Keratinocyte (primary cell): ENCODE measurements at places on chromosomes 5 and 9. TPM values are rescaled to one million over a fixed set of nuclear protein-coding genes. Genes with fewer than 3 reads are reported as not detected.
A peak's percentile ranks its signal among the peaks of the same experiment; 100 is the strongest.

Gene WNT8A
- polyA plus RNA-seq: not detected in 3 replicates

Gene SLC25A2
- polyA plus RNA-seq: not detected in 3 replicates

DNA sequence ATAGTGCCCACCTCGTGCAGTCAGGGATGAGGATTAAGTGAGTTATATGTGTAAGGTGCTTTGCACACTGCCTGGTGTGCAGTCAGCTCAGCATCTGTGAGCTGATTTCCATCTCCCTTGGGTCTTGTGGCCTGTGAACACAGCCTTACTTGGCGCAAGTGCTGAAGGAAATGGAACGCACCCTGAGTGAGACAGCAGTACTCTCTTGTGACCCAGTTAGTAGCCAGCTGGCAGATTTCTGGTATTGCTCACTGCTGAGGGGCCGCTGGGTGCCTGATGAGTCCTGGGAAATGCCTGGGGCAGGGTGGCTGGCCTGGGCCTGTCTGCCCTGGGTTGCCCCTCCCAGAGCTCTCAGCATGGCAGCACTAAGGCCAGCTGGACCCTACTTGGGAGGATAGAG, 90.9 kb upstream of the BOD1 start:
- no peak for DNase-seq

Gene FOXE1
- 0.97 to 1.9 TPM (median 1.1 TPM) in 3 replicates for polyA plus RNA-seq

GRCh38 chr5:55905251-55905650, 54.1 kb downstream of the IL31RA start:
- no peak for DNase-seq

GRCh38 chr5:13624283-13625074, 320.0 kb downstream of the DNAH5 start:
- no peak for DNase-seq

DNA sequence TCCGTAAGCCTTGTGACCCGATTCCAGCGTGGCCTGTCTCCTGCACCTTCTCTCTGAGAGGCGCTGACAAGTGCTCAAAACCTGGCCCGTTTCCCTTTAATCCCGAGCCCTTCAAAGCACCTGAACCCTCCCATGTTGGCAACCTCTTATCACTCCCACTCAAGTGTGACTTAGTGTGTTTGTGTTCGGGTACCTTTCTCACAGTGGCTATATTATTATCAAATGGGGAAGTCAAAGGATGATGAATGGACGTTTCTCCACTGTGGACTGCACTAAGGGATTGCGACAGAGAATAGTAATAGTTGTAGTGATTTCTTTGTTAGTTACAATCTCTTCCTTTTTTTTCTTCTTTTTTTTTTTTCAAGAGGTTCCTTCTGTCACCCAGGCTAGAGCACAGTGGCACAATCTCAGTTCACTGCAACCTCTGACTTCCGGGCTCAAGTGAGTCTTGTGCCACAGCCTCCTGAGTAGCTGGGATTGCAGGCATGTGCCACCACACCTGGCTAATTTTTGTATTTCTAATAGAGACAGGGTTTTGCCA, 65.4 kb upstream of the TNFSF8 start:
- DNase-seq: no peak

DNA sequence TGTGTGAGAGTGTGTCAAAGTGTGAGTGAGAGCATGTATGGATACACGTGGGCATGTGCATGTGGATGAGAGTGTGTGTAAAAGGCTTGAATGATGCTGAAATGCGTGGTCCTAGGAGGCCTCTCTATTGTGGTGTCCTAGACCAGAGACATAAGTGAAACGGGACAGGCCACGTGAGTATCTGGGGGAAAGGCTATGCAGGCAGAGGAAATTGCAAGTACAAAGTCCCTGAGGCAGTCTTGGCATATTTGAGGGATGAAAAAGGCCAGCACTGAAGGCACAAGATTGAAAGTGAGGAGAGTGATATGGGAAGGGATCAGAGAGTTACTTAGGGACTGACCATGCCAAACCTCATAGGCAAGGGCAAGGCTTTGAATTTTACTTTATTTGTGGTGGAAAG, 67.2 kb upstream of the CCDC152 start:
- DNase-seq: no peak

DNA sequence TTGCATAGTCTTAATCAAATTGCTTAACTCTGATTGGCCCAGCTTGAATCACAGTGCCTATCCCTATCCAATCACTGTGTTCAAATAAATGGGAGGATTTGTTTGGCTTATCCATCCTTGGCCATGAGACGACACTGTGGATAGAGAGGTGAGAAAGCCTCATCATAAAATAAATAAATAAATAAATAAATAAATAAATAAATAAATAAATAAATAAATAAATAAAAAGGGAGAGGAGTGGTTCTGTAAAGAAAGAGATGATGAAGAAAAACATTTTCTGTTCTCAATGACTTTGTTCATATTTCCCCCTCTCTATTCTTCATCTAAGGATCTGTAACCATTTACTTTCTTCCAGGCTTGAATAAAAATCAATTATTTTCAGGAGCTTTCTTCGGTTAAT, 74.7 kb downstream of the PTPRD start:
- no peak for DNase-seq

GRCh38 chr9:127903557-127904475, 4.4 kb upstream of the ST6GALNAC6 start:
- DNase-seq: no peak

- DNase-seq: peak; percentile 48
Measured at GRCh38 chr5:98454904-98455303, 318.6 kb upstream of the RGMB start.

Gene PLPPR1
- polyA plus RNA-seq: 0.03 TPM in 1 of 3 replicates, not detected in the others

Gene ATP10B
- 0.06 to 0.58 TPM (median 0.25 TPM) in 3 replicates for polyA plus RNA-seq

GRCh38 chr9:97311798-97312500, 4.5 kb downstream of the CCDC180 start:
- DNase-seq: no peak

- DNase-seq: no peak
Measured at GRCh38 chr5:178363501-178364325, 131.1 kb upstream of the PHYKPL start.

DNA sequence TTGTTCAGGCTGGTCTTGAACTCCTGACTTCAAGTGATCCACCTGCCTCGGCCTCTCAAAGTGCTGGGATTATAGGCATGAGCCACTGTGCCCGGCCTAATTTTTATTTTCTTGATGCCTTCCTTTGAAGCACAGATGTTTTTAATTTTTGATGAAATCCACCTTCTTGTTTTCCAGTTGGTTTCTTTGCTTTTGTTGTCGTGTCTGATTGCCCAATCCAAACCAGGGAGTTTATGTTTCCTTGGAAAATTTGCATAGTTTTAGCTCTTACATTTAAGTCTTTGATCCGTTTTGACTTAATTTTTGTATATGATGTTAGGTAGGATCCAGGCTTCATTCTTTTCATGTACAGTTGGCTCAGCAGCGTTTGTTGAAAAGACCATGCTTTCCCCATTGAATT, 15.2 kb downstream of the EHMT1 start:
- DNase-seq: no peak

DNA sequence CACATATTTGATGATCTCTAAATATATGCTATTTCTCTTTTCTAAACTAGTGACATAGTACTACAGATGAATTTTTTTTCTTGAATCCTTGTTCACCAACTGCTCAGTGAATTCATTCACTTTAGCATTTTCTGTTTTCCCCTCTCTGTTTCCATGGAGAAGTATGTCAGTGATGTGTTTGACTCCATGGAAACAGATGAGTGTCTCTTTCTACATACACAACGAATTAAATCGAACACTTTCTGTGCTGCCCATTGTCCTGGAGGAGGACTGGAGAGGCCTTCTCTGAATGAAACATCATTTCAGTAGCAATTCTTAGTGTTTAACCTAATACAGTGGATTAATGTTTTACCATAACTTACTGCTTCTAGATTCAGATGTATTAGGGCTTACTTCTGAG, 9.5 kb downstream of the INVS start:
- no peak for DNase-seq

GRCh38 chr9:137009938-137010732, 13.8 kb upstream of the CLIC3 start:
- DNase-seq: no peak

- no peak for DNase-seq
Measured at GRCh38 chr5:36880761-36881160, 4.2 kb downstream of the NIPBL start.

DNA sequence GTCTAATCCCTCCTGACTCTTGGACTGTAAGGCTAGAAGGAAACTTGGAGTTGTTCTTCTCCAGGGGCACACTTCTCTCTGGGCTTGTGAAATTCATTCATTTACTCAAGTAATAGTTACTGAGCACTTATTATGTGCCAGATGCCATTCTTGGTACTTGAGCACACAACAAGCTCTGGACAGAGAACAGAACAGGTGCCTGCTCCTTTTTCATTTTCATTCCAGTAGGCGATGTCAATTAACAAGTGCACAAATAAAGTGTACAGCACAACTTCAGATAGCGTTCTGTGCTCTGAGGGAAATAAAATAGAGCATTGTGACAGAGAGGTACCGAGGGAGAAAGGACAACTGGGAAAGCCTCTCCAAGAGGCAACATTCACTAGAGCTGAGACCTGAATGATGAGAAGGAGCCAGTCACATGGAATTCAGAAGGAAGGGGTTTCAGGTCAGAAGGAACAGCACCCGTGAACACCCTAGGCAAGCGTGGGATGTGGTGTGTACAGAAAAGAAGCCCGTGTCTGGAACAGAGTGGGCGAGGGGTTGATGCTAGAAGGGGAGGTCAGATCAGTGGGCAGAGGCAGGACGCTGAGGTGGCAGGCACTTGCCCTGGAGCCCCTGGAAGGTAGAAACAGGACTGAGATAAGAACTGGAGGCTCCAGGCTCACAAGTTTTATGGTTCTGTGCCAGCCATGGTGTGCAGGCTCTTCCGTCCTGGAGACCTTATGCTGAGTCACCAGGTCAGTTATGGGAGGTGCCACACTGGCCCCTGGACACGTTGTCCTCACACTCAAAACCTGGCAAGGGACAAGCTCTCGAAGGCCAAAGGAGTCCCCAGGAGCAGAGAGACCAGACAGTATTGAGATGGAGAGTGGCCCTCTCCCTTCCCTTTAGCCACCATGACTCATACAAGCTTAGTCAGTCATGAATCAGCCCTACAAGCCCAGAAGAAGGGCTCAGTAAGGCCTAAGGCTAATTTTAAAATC, 7.2 kb upstream of the ABLIM3 start:
- DNase-seq: no peak

DNA sequence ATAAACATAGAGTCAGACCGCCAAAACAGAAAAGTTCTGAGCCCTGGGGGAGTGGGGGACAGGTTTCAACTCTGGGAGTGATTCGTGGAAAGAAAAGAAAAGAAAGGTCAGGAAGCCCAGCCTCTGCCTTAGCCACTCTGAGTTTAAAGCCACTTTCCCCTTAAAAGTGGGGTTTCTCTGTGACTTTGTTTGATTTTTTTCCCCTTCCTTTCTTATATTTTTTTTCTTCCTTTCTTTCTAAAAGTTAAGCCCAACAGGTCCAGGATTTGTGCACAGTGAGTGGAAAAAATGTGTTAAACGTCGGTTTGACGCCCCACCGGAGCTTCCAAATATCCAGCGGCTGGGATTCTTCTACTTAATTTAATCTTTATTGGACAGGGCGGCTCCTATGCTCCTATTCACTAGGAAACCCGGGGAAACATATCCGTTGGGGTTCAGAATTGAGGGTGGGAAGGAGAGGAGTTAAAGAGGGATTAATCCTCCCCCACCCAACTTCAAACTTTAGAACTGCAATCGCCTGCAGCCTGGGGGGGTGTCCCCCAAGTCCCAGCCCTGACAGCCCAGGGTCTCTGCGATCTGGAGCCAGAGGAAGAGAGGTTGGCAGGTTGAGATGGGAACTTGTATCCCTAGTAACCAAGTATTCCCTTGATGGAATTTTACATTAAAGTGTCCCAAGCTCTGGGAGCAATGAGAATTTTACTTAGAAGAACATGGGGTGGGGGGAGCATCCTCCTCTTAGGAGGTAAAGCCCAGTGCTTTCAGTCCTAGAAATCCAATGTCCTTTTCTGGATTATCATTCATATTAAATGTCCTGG, 6.3 kb downstream of the NR2F1-AS1 start:
- DNase-seq: no peak

DNA sequence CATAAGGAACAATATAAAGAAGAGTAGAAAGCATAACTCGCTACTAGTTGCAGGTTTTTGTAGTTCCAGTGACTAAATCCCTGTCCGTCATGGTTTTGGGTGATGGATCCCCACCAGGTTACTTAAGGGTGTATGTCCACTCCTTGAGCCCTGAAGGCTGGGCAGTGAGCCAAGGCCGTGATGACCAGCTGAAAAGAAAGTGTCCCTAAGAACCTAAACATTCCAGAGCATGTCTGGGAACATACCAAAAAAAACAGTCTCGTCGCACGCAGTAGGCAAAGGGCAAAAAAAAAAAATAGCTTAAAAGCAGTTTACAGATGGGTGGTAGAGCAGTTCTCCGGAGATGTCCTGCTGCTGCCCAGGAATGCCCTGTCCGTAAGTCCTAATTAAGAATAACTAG, 21.4 kb upstream of the SNAPC3 start:
- no peak for DNase-seq

Gene GARIN3
- polyA plus RNA-seq: not detected in 3 replicates

Gene PDE6A
- 0.03 to 0.05 TPM (median 0.03 TPM) in 3 replicates for polyA plus RNA-seq

Gene SH2D3C
- polyA plus RNA-seq: 0.12 to 0.21 TPM in 2 of 3 replicates, not detected in the other

Gene TAS2R1
- polyA plus RNA-seq: not detected in 3 replicates

Gene RNF145
- 52.7 to 79.8 TPM (median 78.6 TPM) in 3 replicates for polyA plus RNA-seq

Gene DRD1
- polyA plus RNA-seq: 0.01 TPM in 1 of 3 replicates, not detected in the others

Gene SLC6A3
- polyA plus RNA-seq: 0.03 TPM in 1 of 3 replicates, not detected in the others

DNA sequence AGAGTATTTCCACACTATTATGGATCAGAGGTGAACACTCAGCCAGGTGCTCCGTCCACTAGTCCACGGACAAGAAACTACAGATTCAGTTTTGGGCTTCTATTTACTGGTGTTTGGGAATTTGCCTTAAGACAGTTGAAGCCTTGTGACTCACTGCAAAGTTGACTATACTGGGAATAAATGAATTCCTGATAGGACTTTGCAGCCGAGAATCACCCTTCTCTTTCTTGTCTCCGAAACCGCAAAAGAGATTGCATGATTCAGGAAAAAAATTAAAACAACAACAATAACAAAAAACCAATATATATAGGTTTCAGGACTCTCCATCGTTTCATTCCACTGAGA, 716 bp downstream of the TMEM171 start:
- DNase-seq: no peak

DNA sequence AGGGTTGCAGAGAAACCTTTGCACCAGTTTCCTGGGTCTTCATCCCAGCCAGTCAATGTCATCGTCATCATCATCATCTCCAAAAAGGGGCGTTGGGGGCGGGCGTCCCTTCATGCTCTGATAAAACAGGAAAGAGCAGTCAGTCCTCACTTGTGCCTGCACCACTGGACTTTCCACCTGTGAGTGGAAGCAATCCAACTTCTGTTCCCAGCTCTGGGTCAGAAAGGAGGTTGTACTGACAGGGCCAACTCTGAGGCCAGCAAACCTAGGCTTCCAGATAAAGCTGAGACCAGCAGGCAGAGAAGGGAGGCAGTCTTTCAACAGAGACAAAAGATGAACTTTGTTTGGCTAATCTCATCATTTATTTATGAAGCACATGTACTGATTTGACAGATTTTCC, 15.2 kb downstream of the SLC31A2 start:
- DNase-seq: no peak

- DNase-seq: no peak
Measured at GRCh38 chr9:126550891-126551351, 62.8 kb upstream of the LMX1B start.

DNA sequence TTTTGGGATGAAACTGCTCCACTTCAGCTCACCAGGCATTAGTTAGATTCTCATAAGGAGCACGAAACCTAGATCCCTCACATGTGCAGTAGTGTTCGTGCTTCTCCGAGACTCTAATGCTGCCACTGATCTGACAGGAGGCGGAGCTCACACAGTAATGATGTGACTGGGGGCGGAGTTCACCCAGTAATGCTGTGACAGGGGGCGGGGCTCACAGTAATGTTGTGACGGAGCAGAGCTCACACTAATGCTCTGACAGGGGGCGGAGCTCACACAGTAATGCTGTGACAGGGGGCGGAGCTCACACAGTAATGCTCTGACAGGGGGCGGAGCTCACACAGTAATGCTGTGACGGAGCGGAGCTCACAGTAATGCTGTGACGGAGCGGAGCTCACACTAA, 27.1 kb upstream of the LRRC14B start:
- no peak for DNase-seq
